ENCODE measurements at places on chromosomes 5 and 9. TPM values are rescaled to one million over a fixed set of nuclear protein-coding genes. Genes with fewer than 3 reads are reported as not detected.

- no peak for DNase-seq
Measured at GRCh38 chr9:12880406-12881015, 105.7 kb downstream of the LURAP1L start.

GRCh38 chr5:34844999-34845398 lies 6.0 kb downstream of the TTC23L start:
- DNase-seq = no peak

Gene CBY3
- not detected for total RNA-seq

DNA sequence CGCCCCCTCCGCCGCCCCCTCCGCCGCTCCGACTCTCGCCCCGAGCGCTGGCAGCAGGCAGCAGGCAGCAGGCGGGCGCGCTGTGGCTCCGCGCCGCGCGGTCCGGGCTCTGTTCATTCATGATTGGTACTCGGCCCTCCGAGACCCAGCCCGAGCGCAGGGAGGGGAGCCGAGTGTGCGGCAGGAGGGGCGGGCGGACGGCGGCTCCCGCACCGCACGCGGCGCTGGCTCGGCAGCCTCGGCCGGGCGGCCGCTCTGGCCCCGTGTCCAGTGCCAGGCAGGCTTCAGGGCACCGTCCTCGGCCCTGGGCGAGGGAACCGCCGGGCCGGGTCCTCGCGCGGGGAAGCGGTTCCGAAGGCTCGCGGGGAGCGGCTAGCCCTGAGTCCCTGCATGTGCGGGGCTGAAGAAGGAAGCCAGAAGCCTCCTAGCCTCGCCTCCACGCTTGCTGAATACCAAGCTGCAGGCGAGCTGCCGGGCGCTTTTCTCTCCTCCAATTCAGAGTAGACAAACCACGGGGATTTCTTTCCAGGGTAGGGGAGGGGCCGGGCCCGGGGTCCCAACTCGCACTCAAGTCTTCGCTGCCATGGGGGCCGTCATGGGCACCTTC lies at the start of gene KCNIP1:
Gene KCNIP1, plus strand, starts transcription at position 31 of the 607 bp plus-strand sequence.
- DNase-seq = no peak

DNA sequence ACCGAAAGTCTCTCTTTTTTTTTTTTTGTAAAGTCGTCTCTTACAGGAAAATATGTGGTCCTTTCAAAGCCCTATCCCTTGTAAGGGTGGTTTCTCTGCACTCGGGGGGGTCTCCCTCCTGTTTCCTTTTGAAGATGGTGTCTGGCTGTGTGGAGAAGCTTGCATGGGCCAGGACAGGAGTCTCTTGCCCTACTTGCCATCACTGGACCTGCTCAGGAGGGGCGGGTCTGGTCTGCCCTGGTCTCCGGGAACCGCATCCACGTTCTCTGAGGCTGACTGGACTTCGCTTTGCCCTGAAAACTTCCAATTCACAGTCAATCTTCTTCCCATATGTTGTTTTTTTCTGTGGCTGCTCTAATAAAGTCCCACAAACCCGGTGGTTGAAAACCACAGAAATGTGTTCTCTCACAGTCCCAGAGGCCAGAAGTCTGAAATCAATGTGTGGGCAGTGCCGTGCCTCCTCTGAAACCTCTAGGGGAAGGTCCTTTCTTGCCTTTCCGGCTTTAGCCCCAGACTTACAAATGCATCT lies 92.9 kb upstream of the IER5L start:
- no peak for DNase-seq

DNA sequence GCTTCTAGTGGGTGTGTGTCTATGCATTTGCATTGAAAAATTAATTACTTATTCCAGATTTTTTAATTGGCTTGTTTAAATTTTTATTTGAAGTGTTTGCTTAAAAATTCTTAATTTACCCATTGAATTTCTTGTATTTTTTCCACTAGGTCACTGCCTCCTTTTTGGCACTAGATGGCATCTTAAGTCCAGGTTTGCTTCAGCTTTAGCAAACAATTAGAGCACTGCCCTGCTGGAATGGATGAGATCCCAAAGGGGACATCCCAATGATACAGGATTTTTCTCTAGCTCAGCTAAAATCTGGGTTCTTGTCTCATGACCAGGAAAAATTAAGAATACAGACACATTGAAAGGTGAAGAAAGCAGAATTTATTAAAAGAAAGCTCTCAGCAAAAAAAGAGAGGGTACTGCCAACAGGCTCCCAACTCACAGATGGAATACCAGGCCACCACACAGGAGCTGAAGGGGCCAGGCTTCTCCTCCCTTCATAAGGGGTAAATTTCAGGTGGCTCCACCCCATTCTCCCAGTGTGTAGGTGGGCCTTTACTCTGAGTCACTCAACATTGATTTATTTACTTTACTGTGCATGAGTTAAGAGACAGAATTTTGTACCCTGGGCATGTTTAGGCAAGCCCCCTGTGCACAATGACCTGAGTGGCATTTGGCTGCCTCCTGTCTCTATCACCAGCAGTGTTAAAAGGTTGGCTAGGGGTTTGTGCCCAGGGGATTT lies 532.4 kb downstream of the ANXA1 start:
- DNase-seq = peak; percentile 96

GRCh38 chr5:171872666-171873065 lies 87.0 kb downstream of the SMIM23 start:
- DNase-seq = no peak

- DNase-seq = no peak
Measured at GRCh38 chr5:131142970-131143617, 22.0 kb downstream of the HINT1 start.

GRCh38 chr9:120032639-120033038 lies 547.3 kb downstream of the CDK5RAP2 start:
- DNase-seq = no peak

DNA sequence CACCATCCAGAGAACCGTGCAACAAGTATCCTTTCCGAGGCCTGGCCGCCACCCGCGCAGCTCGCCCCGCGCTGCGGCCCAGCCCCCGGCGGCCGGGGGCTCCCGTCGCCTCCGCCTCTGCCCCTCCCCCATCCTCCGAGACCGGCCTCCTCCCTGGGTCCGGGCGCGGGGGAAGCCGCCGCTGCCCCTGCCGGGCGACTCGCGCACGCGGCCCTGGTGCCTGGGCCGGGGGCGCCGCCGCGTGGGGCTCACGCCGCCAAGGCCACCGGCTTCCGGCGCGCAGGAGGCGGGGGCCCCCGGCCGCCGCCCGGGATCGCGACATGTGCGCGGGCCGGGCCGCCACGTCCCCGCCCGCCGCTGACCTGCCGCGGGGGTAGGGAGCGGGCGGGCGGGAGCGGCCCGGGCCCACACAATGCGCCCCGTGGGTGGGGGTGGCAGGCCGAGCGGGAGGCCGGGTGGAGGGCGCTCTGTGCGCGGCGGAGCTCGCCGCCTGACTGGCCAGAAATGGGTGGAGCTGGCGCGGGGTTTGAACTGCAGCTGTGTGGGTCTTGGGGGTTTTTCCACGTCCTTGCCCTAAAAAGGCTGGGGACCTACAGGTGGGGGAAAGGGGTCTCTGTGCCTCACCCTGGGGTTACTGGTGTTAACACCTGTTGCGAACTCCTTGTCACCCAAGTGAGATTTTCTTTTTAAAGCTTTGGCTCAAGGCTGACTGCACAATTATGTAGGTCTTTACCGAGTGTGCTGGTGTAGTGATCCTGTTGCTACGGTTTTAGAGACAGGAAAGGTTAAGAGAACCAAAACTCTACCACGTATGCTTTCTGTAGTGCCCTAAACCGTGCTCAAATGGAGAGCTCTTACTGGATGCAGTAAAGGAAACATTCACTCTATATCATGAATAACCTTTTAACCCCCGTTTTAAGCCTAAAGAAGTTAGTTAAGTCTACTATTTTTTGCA lies 32.3 kb downstream of the TNPO1 start:
- DNase-seq = no peak

Gene ECPAS
- 56.1 TPM for total RNA-seq

DNA sequence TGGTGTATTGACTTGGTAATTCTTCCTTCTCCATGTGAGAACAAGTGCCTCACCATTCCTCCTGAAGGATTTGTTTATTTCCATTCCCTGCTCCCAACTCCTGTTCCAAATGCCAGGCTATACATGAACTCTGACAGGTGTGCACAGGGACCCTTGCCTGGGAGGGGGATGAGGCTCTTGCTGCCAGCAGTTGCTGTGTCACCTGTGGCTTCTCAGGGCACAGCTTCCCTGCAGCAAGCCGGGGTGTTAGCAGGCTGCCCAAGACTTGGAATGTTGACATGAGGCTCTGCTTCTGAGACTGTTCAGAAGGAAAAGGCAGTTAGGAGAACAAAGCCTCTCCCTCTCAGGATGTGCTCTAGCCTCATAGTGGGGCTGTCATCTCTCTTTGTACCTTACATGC lies 131.3 kb downstream of the DOCK2 start:
- DNase-seq = no peak

- DNase-seq = no peak
Measured at GRCh38 chr5:65382582-65382981, 99.1 kb downstream of the ADAMTS6 start.

GRCh38 chr5:67677422-67677970 lies 480.9 kb upstream of the CD180 start:
- no peak for DNase-seq

GRCh38 chr5:73391441-73391881 lies 57.1 kb downstream of the FOXD1 start:
- DNase-seq = no peak

Gene LVRN
- not detected for total RNA-seq

- DNase-seq = no peak
Measured at GRCh38 chr9:104950838-104951237, 22.9 kb upstream of the ABCA1 start.

DNA sequence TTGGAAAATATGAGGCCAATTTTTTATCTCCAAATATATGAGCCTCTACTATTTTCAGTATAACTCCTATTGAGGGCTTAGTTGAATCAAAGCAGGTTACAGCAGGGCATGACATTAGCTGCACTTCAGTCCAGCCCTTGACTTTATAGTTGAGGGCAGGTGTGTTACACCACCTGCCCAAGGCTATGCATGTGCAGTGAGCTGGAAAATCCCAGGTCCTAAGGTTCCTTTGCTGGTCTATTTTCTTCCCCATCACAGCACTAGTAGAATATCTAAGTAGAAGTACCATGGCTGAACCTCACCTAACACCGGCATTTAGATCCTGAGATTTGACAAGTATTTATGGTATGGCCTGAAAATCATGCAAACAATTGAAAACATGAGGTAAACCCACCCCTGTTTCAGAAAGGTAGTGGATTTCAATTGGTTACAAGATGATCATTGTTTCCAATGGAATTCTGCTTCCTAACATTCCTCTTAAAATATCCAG lies 201.1 kb downstream of the SEMA5A start:
- no peak for DNase-seq

Gene GMCL2
- not detected for total RNA-seq

DNA sequence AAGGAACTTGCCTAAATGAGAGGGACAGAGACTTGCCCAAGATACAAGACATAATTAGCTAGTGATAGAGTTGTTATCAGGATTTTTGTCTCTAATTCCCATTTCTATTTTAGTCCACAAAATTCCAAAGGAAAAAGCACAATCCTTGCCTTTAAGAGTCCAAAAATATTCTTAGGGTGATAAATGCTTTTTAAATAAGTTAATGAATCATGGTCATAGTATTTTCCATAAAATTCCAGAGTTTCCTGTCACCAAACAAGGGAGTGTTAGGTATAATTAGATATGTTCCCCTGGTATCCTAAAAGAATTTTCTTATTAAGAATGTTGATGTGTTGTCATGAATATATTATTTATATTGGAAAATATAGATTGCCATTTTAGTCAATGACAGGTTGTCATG lies 21.8 kb upstream of the CEP72 start:
- no peak for DNase-seq

- DNase-seq = no peak
Measured at GRCh38 chr5:134649163-134649835, 714 bp downstream of the SEC24A start.

GRCh38 chr9:6562201-6562600 lies 83.3 kb downstream of the GLDC start:
- DNase-seq = no peak

Gene SGCD
- not detected for total RNA-seq

DNA sequence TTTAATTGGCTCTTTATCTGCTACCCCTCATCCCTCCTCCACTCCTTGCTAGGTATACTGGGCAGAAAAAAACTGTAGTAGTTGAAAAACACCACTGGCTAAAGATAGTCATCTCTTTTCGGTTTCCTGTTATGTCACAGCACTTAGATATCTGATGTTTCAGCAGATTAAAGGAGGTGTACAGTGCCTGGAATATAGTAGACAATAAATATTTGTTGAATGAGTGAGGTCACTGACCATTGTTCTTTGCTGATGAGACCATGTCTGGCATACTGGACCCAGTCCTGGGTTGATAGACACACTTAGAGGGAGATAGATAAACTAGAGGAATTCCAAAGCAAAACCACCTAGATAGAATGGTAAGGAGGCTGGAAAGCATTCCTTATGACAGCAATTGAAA lies 3.2 kb downstream of the GRPEL2 start:
- no peak for DNase-seq

Gene NEURL1B
- 4.2 TPM for total RNA-seq

Gene MEIKIN
- not detected for total RNA-seq

Gene STPG3
- not detected for total RNA-seq

DNA sequence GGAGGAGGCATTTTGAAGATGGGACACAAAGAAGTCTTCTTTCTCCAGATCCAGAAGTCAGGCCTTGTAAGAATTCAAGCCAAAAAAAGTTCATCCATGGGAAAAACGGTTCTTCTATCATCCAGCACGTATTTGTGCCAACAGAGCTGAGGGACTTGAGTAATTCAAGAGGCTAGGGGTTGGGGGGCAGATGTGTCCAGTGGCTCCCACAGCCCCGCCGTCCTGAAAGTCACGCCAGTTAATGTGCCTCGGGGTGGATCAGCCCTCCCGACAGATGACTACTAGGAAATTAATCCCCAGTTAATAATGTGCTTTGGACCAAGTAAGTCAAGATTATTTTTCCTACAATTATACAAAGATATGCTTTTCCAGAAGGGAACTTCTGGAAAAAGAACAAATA lies 23.4 kb downstream of the NREP start:
- DNase-seq = no peak

GRCh38 chr5:111670826-111671492 lies 86.0 kb downstream of the NREP start:
- DNase-seq = peak; percentile 94

DNA sequence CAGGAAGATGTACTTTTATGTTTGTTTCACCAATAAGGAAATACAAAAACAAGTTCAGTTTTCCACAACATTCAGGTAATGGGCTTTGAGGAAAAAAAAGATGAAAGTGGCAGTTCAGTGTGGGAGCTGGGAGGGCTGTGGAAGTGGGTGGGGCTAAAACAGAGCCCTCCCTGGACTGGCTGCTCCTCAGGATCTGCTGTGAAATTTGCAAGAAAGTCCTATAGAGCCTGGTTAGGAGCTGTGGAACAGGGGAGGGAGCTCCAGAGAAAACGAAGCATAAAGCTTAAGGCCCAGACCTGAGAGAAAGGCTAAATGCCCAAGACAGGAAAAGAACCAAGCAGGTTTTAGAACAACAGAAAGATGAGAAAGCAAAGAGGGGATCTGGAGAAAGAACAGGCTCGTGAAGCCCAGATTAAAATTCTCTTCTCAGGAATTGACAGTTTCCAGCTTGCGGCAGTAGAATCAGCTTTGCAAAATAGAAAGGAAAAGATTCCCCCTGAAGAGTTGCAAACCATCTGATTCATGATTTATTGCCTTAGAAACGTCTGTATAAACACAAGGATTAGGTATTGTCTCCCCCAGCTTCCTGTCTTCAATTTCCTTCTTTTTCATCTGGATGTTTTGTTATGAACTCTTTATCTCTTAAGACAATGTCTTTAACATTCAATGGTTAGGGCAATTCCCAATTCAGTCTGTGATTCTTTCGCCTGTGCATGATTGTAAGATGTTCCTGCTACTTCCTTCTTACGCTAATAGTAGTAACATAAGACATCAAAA lies 26.3 kb upstream of the CRHBP start:
- no peak for DNase-seq

Gene KIF12
- total RNA-seq = 3.1 TPM

GRCh38 chr9:12166518-12166917 lies 526.7 kb upstream of the TYRP1 start:
- no peak for DNase-seq

GRCh38 chr5:52657247-52657645 lies 130.5 kb upstream of the ITGA1 start:
- DNase-seq = peak; percentile 5

All from foreskin keratinocyte (primary cell).